Airway epithelial cell (primary cell): ENCODE measurements at places on chromosomes 12 and 14. TPM values are rescaled to one million over a fixed set of nuclear protein-coding genes. Genes with fewer than 3 reads are reported as not detected.

Gene LMNTD1
- not detected in 2 replicates for total RNA-seq

Gene TEX22
- total RNA-seq = 0.07 TPM in 1 of 2 replicates, not detected in the other

Gene SLC4A8
- total RNA-seq = 0.23 and 0.28 TPM in 2 replicates

Gene SLC39A5
- not detected in 2 replicates for total RNA-seq

Gene PTPRQ
- total RNA-seq = under 0.01 TPM in 1 of 2 replicates, not detected in the other

Gene RASSF9
- 3.5 and 4.7 TPM in 2 replicates for total RNA-seq

Gene NR4A1
- total RNA-seq = 1.9 and 6.2 TPM in 2 replicates

Gene NINJ2
- not detected in 2 replicates for total RNA-seq

Gene CD163L1
- total RNA-seq = not detected in 2 replicates

Gene PTPN6
- 17.7 and 21.0 TPM in 2 replicates for total RNA-seq

Gene SIX6
- total RNA-seq = not detected in 2 replicates

Gene CLEC14A
- total RNA-seq = 0.05 TPM in 1 of 2 replicates, not detected in the other

Gene CAPS2
- total RNA-seq = 1.7 and 3.2 TPM in 2 replicates
